Panc1 (cell line): ENCODE measurements at places on chromosomes 4 and X. TPM values are rescaled to one million over a fixed set of nuclear protein-coding genes. Genes with fewer than 3 reads are reported as not detected.

- no peak for DNase-seq
Measured at GRCh38 chr4:55838952-55839351, 14.5 kb upstream of the EXOC1 start.

- DNase-seq: no peak
Measured at GRCh38 chr4:181119186-181119585, 1124.0 kb upstream of the TENM3 start.

DNA sequence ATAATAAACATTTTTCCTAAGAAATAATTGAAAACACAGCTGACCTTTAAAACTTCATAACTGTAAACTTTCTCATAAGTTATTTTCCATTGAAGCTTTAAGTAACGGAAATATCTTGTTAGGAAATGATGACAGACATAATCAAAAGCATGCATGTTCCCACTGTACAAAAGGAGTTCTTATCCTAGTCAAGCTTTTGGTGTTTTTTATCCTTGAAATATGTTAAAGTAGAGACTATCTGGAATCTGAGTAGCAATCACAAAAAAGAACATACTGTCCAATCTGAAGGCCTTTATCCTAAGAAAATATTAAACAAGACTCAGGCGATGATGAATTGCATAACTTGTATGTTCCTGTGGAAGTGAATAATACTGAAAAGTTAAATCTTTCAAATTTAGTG, 14.4 kb downstream of the GEMIN8 start:
- no peak for DNase-seq

DNA sequence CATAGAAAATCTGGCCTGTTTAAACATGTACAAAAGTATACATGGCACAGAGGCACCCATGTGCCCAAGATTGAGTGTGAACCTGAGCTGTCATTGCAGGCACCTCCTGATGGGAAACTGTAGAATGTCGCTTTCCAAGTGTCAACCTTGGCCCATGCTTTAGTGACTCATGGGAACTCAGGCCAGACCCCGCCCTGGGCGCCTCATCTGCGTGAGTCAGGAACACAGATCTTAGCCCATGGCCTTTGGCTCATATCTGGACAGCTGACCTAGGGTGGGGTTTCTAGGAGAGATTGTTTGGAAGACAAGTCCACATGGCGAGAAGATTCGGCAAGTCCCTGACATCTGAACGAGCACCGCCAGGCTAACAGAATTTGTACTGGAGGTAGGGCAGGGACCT, 50.0 kb downstream of the CYTL1 start:
- no peak for DNase-seq

DNA sequence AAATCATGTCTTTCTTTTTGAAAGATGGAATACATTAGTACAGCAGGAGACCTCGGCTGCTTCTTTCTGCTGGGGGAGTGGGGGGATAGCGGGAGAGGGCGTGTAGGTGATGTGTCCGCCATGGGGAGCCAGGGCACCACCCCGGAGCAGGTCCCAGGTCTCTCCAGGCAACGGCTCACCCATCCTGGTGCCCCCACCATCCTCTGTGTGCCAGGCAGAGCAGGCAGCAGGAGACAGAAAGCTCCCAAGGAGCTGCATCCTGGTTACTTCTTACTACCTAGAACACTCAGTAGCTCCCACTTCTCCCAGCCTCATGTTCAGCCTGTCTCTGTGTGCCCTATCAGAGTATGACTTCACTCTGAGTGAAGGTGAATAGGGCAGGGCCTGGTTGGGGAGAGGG, 23.6 kb downstream of the TNIP2 start:
- DNase-seq: no peak

- no peak for DNase-seq
Measured at GRCh38 chr4:77201343-77201742, 44.3 kb downstream of the CCNG2 start.

DNA sequence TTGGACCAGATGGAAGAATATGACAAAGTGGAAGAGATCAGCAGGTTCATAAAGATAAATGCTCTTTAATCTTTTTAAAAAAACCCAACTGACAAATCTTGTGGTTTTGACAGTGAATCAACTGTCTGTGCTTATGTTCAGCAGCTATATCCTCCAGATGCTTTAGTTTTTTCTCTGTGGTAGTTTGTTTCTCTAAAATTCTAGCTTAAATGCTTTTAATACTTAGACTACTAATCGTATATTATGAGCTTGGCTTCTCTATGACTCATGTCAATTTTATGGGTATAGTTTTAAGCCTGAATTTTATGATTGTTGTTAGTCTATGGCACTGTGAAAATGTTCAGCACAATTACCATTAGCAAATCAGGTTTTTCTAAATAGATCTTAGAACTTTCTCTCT, 12.9 kb downstream of the HHIP start:
- no peak for DNase-seq

DNA sequence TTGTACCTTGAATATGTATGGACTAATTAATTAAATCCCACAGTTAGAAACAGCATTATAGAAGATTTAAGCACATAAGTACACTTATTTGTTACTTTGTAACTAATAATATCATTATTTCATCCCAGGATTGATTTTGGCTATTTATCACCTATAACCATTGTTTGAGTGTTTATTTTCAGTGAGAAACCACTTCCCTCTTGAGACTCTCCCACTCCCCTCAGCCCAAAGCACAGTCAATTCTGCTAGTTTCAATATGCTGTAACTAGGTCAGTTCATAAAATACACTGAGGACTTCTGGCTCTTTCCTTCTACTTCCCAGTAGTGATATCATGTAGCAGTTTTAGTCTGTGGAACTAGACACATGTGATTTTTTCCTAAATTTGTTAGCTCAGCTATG, 16.3 kb downstream of the OFD1 start:
- no peak for DNase-seq

DNA sequence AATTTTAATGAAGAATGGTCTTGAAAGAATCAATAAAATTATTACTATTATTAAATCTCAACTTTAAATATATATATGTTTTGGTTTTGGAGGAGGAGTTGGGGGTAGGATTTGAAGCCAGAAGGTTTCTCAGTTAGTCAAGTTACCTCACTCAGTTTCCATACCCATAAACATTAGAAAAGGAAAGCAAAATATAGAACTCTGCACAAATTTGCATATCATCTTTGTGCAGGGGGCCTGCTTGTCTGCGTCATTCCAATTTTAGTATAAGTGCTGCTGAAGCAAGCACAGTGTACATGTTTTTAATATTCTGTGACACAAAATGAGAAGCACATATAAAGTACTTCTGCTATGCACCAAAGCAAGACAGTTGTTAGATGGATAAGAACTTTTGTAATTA, 47.5 kb upstream of the SCRG1 start:
- no peak for DNase-seq

DNA sequence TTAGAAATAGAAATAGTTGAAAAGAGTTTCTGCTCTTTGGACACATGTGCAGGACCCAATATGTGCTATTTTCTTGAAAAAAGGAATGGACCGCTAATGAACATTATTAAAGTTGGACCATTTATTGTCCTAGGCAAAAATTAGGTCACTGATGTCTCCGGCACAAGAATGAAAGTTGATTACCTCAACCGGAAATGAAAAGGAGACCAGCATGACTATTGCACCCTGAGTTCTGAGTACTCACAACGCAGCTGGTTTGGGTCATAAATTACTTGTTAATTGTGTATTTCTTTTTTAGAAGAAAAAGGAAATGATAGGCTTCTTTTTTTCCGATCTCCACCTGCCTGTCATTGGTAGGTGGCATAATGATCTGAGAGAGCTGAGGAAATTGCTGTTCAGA, 232.7 kb downstream of the ARHGAP24 start:
- DNase-seq: no peak

GRCh38 chr4:107131295-107131694, 95.2 kb upstream of the DKK2 start:
- DNase-seq: no peak

- DNase-seq: no peak
Measured at GRCh38 chrX:153864561-153865320, 21.2 kb downstream of the L1CAM start.

Gene BTC
- total RNA-seq: 0.08 TPM

GRCh38 chr4:41160012-41160789, 54.1 kb downstream of the APBB2 start:
- no peak for DNase-seq

Gene FDCSP
- not detected for total RNA-seq

Gene ABRAXAS1
- total RNA-seq: 8.3 TPM

GRCh38 chr4:153585026-153585425, 99.1 kb upstream of the TLR2 start:
- DNase-seq: no peak

DNA sequence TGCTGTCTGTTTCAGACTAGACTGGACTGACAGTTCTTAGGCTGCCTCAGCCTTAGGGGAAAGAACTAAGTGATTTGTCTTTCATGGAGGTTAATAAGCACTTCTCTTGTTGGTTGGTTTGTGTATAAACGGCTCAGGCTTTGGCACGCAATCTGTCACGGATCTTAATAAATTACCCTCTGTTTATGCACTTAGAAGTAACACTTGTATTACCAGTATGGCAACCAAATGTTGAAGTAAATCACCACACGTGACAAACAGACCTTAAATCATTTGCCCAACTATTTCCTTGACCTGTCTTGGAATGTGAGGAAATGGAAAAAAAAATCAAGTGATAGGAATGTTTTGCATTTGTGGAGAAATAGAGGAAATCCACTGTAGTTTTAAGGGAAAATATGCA, 69.9 kb downstream of the TEX13A start:
- no peak for DNase-seq
